ENCODE measurements at places on chromosomes 3 and 15. TPM values are rescaled to one million over a fixed set of nuclear protein-coding genes. Genes with fewer than 3 reads are reported as not detected.

The POLR2H gene
- total RNA-seq: 52.1 TPM

The MINAR1 gene
- total RNA-seq: 0.75 TPM

The SMAD6 gene
- total RNA-seq: 9.4 TPM

The KBTBD12 gene
- 6.0 TPM for total RNA-seq

The CLDN18 gene
- 0.40 TPM for total RNA-seq

The MCF2L2 gene
- total RNA-seq: 1.0 TPM

The CLSTN2 gene
- total RNA-seq: 3.7 TPM

The GALNT15 gene
- 320 TPM for total RNA-seq

The ASB14 gene
- total RNA-seq: not detected

The CSTA gene
- total RNA-seq: 3.3 TPM

The TLR9 gene
- not detected for total RNA-seq

The CHRNB4 gene
- total RNA-seq: 0.34 TPM

The PLA2G4D gene
- total RNA-seq: not detected

The CYP1A2 gene
- total RNA-seq: not detected

- H3K27me3 ChIP-seq: peaks cover 43% of the 10 kb centered on the region
- no peak overlapping the region for H3K4me3 ChIP-seq
- H3K36me3 ChIP-seq: no peaks in the 10 kb centered on the region
- H3K4me1 ChIP-seq: no peaks in the 10 kb centered on the region
- H3K27ac ChIP-seq: no peak overlapping the region
Measured at GRCh38 chr15:77830051-77830468, 197.3 kb upstream of the LINGO1 start.

- DNase-seq: no peak
- H3K27ac ChIP-seq: peak overlapping the region; percentile 60
- H3K4me1 ChIP-seq: peaks cover 85% of the 10 kb centered on the region
- H3K27me3 ChIP-seq: no peaks in the 10 kb centered on the region
- H3K4me3 ChIP-seq: no peak overlapping the region
Measured at GRCh38 chr3:113231391-113231790, 20.0 kb downstream of the BOC start.

GRCh38 chr3:125043599-125044151, 12.1 kb downstream of the HEG1 start:
- no peak for DNase-seq
- peaks cover 97% of the 10 kb centered on the region for H3K4me1 ChIP-seq

DNA sequence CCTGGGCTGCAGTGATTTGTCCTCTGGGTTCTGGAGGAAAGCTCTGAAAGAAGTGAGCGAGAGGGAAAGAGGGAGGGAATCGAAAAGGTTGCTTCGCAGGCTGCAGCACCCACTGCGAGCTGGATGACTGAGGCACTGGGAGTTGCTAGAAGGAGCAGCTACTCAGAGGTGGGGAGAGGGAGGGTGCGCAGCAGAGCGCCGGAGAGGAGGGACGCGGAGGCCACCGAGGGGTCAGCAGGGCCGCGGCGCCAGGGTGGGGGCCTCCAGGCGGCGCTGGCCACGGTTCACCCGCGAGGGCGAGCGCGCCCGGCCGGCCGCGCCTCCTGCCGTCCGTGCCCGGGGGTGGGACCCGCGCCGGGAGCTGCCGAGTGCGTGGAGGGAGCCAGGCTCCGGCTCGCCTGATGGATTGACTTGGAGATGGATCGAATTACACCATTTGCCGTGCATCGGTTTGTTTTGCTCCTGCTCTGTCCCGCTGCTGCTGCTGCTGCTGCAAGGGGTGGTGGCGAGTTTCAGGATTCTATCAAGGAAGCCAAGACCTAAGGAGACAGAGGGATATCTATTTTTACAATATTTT, at the start of gene SEMA6D:
Gene SEMA6D (plus strand): TSS at position 470 of the 577 bp plus-strand sequence. CDS start 42,294 bp downstream, outside the sequence.
- peak within 1 kb of the TSS; percentile 89 for H3K27ac ChIP-seq
- peak within 1 kb of the TSS; percentile 61 for H3K4me3 ChIP-seq
- DNase-seq: no peak

DNA sequence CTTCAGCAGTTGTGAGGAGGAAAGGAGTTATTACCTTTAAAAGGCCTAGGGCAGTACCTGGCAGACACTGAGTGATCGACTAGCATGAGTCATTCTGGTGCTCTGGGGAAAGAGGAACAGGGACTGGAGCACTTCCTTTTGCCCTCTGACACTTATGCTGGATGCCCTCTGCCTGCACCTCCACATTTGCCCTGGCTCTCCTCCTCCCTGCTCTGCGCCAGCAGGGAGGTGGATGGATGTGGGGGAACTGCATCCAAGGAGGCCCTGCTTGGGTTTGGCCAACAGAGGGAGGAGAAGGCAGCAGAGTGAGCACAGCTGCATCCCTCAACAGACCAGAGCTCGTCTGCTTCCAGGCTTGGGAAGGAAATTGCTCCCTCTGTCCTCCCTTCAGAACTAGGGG, 75.0 kb downstream of the SEMA5B start:
- no peak overlapping the region for H3K4me3 ChIP-seq
- no peak for DNase-seq
- H3K27me3 ChIP-seq: no peaks in the 10 kb centered on the region
- H3K4me1 ChIP-seq: peaks cover 18% of the 10 kb centered on the region

DNA sequence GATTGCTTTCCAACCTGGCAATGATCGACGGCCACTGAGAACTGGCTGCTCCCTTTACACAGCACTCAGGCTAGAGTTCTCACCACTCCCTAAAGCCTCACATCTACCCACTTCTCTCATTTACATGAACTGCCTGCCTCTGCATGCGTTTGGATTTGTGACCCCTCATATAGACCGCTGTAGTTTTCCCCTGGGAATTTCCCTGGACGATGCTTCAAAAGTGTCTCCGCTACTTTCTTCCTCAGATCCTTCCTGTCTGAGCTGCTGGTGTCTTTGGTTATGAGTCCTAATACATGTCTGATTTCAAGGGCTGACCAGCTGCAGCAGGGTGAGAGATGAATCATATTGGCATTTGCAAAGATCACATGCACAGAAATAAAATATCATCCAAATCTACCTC, 116.7 kb upstream of the ETV5 start:
- H3K27me3 ChIP-seq: no peaks in the 10 kb centered on the region
- no peak for DNase-seq
- H3K36me3 ChIP-seq: peaks cover 26% of the 10 kb centered on the region
- no peak overlapping the region for H3K4me3 ChIP-seq
- no peak overlapping the region for H3K27ac ChIP-seq

DNA sequence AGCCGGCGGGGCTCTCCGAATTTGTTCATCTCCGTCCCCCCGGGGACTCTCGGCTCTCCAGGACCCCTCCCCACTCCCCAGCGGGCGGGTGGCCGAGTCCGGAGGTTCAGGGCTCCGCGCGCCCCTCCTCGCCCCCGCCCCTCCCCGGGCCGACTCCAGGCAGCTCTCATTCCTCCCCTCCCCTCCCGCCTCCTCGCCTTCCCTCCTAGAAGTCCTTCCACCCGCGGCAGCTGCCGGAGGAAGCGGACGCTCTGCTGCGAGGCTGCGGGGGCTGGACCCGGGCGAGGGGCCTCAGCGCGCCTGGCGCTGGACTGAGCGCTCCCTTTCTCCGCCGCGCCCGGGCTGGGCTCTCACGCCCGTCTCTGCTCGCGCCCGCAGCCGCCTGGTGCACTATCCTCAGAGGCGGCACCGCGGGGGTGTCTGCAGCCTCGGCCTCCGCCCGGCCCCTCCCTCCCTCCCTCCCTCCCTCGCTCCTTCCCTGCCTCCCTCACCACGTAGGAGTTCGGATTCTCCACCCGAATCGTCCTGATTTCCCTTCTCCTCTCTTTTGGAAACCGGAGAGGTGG, at the start of gene ROBO2:
Gene ROBO2 (plus strand): TSS at position 494 of the 566 bp plus-strand sequence. CDS start 687 bp downstream, outside the sequence.
- H3K4me3 ChIP-seq: peak within 1 kb of the TSS; percentile 61
- peaks cover 65% of the 10 kb centered on the region for H3K27me3 ChIP-seq
- no peak for DNase-seq
- H3K27ac ChIP-seq: no peak within 1 kb of the TSS
- H3K36me3 ChIP-seq: no peaks in the 10 kb centered on the region

DNA sequence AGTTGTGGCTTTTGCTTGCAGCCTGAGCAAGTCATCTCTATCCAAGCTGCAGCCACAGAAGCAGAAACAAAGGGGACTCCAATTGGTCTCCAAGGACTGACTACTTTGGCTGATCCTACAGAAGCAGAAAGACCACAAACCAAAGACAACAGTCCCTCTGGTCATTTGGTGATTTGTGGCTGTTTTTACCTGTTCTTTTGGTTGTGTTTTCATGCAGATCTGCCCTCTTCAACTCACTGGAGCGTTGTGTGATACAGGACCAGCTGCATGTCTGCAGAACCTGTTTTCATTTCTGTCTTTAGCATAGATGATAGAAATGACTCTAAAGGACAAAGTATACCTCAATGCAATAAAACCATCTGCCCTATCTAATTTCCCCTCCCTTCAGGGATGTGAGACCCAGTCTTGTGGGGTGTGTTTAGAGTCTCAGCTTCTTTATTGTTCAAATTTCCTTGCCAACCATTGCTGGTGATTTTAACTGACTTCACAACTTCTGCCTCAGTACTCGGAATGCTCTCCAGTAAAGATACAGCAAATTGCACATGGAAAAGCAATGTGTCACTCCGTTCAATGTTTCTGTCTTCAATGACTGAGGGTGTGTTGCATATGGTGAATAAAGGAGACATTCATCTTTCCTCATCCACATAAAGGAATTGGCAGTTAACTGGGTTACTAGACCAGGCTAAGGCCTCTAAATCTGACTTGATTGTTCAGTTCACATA, 48.9 kb upstream of the SLC7A14 start:
- no peaks in the 10 kb centered on the region for H3K36me3 ChIP-seq
- H3K4me3 ChIP-seq: no peak overlapping the region
- DNase-seq: peak; percentile 26
- no peak overlapping the region for H3K27ac ChIP-seq

- peaks cover 22% of the 10 kb centered on the region for H3K4me1 ChIP-seq
- no peaks in the 10 kb centered on the region for H3K27me3 ChIP-seq
- DNase-seq: no peak
- no peak overlapping the region for H3K4me3 ChIP-seq
Measured at GRCh38 chr3:23741036-23741706, 64.6 kb upstream of the UBE2E1 start.

- no peaks in the 10 kb centered on the region for H3K27me3 ChIP-seq
- DNase-seq: no peak
- H3K27ac ChIP-seq: no peak overlapping the region
- no peaks in the 10 kb centered on the region for H3K4me1 ChIP-seq
- H3K4me3 ChIP-seq: no peak overlapping the region
Measured at GRCh38 chr3:106485217-106485616, 616.4 kb upstream of the CBLB start.

GRCh38 chr15:58438956-58439355, 7.2 kb downstream of the LIPC start:
- DNase-seq: no peak
- H3K36me3 ChIP-seq: no peaks in the 10 kb centered on the region
- H3K4me1 ChIP-seq: peaks cover 24% of the 10 kb centered on the region
- no peak overlapping the region for H3K27ac ChIP-seq

- H3K4me1 ChIP-seq: peaks cover 64% of the 10 kb centered on the region
- H3K4me3 ChIP-seq: no peak overlapping the region
- H3K36me3 ChIP-seq: peaks cover 29% of the 10 kb centered on the region
- H3K27ac ChIP-seq: peak overlapping the region; percentile 63
- H3K27me3 ChIP-seq: no peaks in the 10 kb centered on the region
- no peak for DNase-seq
Measured at GRCh38 chr15:64502551-64502950, 42.2 kb downstream of the ZNF609 start.

DNA sequence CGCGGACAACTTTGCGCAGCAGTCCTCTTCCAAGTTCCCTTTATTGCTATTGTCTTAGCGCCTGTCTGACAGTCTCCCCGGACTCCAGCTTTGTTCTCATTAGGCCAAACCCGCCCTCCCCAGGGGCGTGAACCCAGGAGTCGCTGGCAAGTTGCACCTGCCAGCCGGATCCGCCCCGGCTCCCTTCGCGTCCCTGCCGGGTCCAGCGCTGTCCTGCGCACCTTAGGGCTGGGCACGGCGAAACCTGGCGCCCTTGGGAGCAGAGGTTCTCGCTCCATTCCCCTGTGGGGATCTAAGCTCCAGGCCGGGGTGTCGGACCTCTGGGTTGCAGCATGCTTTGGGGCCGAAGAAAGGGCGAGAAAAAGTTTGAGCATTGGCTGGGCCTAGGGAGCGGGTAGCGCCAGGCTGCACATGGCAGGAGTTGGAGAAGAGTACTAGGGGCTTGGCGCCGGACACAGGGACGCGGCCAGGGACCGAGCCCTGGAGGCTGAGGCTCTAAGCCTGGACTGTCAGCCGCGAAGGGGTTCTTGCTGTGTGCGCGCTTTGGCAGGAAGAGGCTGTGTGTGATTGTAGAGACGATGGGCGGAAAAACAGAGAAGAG, 335.1 kb upstream of the THRB start:
- H3K4me1 ChIP-seq: peaks cover 42% of the 10 kb centered on the region
- no peaks in the 10 kb centered on the region for H3K27me3 ChIP-seq
- peak overlapping the region; percentile 77 for H3K27ac ChIP-seq
- no peaks in the 10 kb centered on the region for H3K36me3 ChIP-seq
- DNase-seq: no peak
- peak overlapping the region; percentile 84 for H3K4me3 ChIP-seq

- DNase-seq: no peak
- H3K27ac ChIP-seq: no peak overlapping the region
- no peaks in the 10 kb centered on the region for H3K36me3 ChIP-seq
- no peaks in the 10 kb centered on the region for H3K4me1 ChIP-seq
Measured at GRCh38 chr3:135248213-135248612, 453.2 kb downstream of the EPHB1 start.

- no peak for DNase-seq
- H3K27ac ChIP-seq: no peak overlapping the region
- H3K36me3 ChIP-seq: no peaks in the 10 kb centered on the region
Measured at GRCh38 chr3:27200721-27201489, 168.3 kb downstream of the NEK10 start.

- H3K4me3 ChIP-seq: no peak overlapping the region
- H3K27ac ChIP-seq: no peak overlapping the region
- no peaks in the 10 kb centered on the region for H3K27me3 ChIP-seq
- peaks cover 5% of the 10 kb centered on the region for H3K4me1 ChIP-seq
Measured at GRCh38 chr3:86973440-86973839, 17.5 kb downstream of the VGLL3 start.

GRCh38 chr3:178532476-178532875, 3.8 kb upstream of the KCNMB2 start:
- peaks cover 8% of the 10 kb centered on the region for H3K4me1 ChIP-seq

DNA sequence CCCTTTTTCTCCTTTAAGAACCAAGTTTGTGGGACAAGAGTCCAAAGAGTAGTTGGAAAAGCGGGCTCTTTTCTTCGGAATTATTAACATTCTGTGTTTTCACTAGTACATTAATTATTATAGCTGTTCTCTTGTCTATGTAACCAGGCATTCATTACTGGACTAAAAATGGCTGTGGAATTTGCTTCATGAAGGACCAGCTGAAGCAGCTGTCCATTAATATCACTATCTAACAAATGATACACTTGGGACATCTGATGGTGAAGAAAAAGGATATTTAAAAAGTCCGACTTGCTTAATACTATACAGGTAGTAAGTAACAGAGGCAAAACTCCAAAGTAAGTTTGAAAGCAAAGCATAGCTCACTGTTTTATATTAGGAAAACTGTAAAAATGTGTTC, 728.9 kb upstream of the DPPA4 start:
- no peak overlapping the region for H3K27ac ChIP-seq
- H3K27me3 ChIP-seq: no peaks in the 10 kb centered on the region
- peaks cover 5% of the 10 kb centered on the region for H3K4me1 ChIP-seq
- DNase-seq: no peak
- no peaks in the 10 kb centered on the region for H3K36me3 ChIP-seq
- H3K4me3 ChIP-seq: no peak overlapping the region

- H3K36me3 ChIP-seq: no peaks in the 10 kb centered on the region
- peaks cover 7% of the 10 kb centered on the region for H3K27me3 ChIP-seq
- H3K4me3 ChIP-seq: no peak overlapping the region
- no peaks in the 10 kb centered on the region for H3K4me1 ChIP-seq
- DNase-seq: peak; percentile 84
Measured at GRCh38 chr3:46209746-46210470, 1.8 kb upstream of the CCR1 start.

- H3K4me3 ChIP-seq: no peak overlapping the region
- H3K27me3 ChIP-seq: no peaks in the 10 kb centered on the region
- H3K4me1 ChIP-seq: peaks cover 49% of the 10 kb centered on the region
- DNase-seq: no peak
- H3K27ac ChIP-seq: no peak overlapping the region
Measured at GRCh38 chr15:22947101-22948000, 32.8 kb downstream of the CYFIP1 start.
